Fibroblast of skin of right quadriceps (primary cell): ENCODE measurements at places on chromosomes 16 and 17.

DNA sequence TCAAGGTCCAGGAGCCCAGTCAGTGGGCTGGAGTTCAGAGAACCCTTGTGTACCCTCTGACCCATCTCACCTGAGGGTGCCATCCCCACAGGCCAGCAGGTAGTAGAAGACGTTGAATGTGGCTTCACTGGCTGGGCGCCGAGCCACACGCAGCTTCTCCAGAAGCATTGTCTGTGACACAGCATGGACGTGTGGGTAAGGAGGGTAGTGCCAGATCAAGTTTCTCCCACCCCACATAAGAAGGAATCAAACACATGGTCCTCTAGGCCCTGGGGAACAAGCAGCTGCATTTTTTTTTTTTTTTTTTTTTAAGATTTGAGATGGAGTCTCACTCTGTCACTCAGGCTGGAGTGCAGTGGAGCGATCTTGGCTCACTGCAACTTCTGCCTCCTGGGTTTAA is 60.9 kb downstream of the MYO18A start:
- DNase-seq: no peak

GRCh38 chr16:4317532-4318450 is 1.9 kb downstream of the GLIS2 start:
- no peak for DNase-seq

DNA sequence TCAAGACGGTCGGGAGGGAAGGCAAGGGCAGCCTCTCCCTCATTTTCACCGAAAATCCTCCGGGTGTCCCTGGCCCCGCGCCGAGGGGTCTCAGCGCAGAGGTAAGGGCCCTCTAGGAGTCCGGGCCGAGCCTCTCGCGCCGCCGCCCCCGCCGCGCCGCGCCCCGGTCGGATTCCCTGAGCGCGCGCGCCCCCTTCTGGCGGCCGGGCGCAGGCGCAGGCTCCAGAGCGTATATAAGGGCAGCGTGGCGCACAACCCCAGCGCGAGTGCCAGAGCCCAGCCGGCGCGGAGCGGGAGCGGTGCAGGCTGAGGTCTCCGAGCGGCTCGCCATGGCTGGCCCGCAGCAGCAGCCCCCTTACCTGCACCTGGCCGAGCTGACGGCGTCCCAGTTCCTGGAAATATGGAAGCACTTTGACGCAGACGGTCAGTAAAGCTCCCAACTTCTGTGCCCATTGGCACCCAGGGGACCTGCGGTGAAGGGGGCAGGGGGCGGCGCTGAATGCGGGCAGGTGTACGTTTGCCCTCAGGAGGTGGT is at the start of gene CALB2:
Gene CALB2, plus strand, starts transcription at position 260 of the 535 bp plus-strand sequence. Its CDS starts 70 bp downstream, at position 330.
- DNase-seq: peak; percentile 49

DNA sequence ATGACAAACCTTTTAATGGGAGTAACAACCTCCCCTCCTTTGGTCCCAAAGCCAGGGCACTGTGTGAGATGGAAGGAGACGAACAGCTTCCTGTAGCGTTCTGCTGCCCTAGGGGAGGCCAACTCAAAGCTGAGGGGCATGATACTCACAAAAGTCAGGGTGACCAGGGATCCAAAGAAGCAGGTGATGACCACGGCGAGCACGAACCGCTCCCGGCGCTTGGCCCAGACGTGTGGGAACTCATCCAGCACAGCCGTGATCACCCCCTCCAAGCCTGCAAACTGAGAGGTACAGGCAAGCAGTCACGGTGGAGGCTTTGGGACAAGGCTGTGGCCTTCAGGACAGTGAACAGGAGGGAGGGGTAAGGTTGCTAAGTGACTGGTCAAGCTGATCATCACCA is 25.1 kb downstream of the SLC6A4 start:
- DNase-seq: no peak

DNA sequence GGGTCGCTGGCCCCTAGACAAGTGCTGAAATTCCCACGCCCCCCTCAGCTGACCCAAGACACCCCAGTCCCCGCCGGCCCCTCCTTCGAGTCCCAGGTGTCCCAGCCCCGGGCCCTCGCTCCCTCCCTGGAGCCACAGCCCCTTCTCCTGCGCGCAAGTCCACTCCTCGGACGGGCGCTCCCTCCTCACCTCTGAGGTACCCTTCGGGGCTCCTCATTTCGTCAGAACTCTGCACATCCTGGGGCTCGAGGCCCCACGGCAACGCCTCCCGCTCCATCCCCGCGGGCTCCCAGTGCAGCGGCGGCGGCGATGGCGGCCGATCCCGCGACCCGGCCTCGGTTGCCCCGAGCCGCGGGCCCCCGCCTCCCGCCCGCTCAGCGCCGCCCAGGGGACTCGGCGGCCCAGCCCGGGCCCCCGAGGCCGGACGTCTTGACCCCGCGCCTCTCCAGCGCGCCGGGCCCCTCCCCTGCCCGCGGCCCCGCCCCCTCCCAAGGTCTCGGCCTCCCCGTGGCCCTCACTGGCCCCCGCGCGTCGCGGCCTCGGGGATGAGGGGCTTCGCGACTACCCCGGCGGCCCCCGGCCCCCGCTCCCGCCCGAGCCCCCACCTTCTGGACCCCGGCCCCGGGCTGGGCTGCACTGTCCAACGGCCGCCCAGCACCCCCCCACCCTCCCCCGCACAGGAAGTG is at the start of gene ZNF768:
Gene ZNF768, minus strand, starts transcription at position 430 of the 686 bp plus-strand sequence. Its CDS starts 153 bp downstream, at position 277.
- peak; percentile 22 for DNase-seq
